ENCODE measurements at places on chromosomes 2 and 18. TPM values are rescaled to one million over a fixed set of nuclear protein-coding genes. Genes with fewer than 3 reads are reported as not detected.

Gene KIF1A
- total RNA-seq = 51.5 TPM

Gene NLRC4
- total RNA-seq = 2.3 TPM

Gene ANKRD30BL
- total RNA-seq = not detected

Gene ZNF514
- total RNA-seq = 11.7 TPM

Gene TMEM198
- total RNA-seq = 4.1 TPM

DNA sequence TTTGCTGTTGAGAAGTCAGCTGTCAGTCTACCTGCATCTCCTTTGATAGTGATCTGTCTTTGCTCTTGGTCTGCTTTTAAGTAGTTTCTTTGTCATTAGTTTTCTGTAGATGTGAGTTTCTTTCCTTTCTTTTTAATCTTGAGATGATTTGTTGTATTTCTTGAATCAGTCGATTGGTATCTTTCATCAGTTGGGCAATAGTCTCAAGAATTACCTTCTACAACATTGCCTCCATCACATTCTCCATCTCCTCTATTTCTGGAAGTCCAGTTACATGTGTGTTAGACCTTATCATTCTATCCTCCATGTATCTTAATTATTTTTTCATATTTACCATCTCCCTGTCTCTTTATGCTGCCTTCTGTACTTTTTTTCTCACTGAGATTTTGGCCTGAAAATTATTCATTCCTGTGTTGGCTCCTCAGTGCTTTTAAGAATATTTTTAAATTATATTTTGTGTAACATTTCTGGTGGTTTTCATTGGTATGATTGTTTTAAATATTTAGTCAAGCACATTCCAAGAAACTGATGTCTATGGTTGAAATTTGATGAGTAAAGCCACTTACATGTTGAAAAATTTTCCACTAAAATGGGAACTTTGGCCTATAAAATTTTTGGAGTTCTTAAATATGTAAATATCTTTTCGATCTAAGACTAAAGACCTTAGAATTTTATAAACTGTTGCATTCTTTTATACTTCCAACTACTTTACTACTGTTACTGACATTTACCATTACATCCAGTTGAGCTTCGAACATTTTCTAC lies 239.5 kb upstream of the MGAT5 start:
- DNase-seq = no peak

DNA sequence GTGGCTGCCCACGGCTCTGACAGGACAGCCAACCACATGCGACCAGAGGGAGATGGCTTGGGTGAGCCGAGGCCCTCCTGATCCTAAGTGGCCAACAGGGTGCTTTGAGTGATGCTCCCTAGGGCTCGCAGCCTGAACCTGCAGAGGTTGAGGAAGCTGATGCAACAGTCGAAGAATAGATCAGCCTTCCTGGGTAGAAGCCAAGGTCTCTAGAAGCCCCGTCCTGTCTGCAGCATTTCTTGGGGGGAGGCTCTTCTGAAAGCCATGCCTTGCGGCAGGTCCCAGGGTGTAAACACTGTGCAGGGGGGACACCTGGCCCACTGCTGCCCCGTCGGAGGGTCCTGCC lies 136.4 kb downstream of the HDAC4 start:
- DNase-seq = no peak

- no peak for DNase-seq
Measured at GRCh38 chr2:224769489-224769888, 53.3 kb upstream of the CCDC195 start.

GRCh38 chr2:238591732-238592131 lies 165.0 kb downstream of the ASB1 start:
- no peak for DNase-seq

GRCh38 chr18:36446059-36446458 lies 148.5 kb downstream of the FHOD3 start:
- DNase-seq = no peak

- peak; percentile 74 for DNase-seq
Measured at GRCh38 chr18:45464619-45465018, 150.7 kb upstream of the SLC14A2 start.

DNA sequence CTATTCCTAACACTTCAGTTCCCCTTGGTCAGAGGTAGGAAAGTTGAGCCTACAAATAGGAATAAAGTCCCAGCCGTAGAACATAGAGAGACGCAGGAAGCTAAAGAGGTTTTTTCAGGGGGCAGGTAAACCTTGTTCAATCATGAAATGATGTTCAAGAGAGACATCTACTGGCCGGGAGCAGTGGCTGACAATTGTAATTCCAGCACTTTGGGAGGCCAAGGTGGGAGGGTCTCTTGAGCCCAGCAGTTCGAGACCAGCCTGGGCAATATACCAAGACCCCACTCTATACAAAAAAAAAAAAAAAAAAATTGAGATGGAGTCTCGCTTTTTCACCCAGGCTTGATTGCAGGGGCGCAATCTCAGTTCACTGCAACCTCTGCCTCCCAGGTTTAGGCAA lies 66.7 kb upstream of the DNAJC10 start:
- peak; percentile 22 for DNase-seq

- DNase-seq = no peak
Measured at GRCh38 chr2:201135386-201135785, 19.4 kb downstream of the CFLAR start.

DNA sequence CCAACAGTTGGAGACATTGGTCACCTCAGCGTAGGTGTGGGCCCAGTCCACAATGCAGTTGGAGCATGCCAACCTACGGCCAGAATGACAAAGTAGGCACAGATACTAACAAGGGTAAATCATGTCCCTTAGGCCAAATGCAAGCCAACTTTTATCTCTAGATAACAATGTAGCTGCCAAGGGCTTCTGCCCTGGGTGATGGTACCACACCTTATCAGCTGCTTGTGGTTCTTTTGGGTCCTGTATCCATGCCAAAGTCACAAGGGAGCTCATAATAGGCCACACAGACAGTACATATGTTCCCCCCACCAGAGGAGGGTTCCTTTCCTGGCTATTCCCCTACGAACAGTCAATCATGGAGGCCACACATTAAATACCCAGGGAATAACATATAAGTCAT lies 19.1 kb downstream of the PHOSPHO2 start:
- no peak for DNase-seq

GRCh38 chr2:47451790-47452189 lies 48.8 kb downstream of the MSH2 start:
- DNase-seq = no peak

DNA sequence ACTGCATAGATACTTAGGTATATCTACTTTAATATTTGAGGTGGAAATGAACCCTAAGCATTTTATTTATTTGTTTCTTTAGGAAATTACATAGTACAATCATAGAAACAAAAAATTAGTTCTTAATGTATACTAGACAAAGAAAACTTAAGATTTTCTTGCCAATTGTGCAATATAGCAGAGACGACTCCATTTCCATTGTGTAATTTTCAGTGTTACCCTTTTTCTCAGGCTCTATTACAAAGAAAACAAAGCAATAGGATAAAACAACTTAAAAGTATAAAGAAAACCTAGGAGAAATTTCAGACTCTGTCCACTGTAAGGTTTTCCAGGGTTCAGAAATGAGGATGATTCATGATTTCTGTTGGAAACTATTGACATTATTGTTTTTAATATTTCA lies 89.0 kb upstream of the SERTAD2 start:
- DNase-seq = no peak

DNA sequence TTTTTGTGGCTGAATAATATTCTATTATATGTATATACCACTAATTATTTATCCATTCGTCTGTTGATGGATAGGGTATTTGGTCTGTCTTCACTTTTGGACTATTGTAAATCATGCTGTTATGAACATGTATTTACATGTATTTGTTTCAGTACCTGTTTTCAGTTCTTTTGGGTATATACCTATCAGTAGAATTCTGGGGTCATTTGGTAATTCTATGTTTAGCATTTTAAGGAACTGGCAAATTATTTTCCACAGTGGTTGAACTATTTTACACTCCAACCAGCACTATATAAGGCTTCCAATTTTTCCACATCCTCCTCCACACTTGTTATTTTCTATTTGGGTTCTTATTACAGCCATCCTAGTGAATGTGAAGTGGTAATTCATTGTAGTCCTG lies 12.4 kb upstream of the TANK start:
- no peak for DNase-seq

GRCh38 chr2:216792222-216793021 lies 67.4 kb downstream of the TNP1 start:
- peak; percentile 70 for DNase-seq
